HCT116 (cell line): ENCODE measurements at places on chromosomes 12 and 14.

DNA sequence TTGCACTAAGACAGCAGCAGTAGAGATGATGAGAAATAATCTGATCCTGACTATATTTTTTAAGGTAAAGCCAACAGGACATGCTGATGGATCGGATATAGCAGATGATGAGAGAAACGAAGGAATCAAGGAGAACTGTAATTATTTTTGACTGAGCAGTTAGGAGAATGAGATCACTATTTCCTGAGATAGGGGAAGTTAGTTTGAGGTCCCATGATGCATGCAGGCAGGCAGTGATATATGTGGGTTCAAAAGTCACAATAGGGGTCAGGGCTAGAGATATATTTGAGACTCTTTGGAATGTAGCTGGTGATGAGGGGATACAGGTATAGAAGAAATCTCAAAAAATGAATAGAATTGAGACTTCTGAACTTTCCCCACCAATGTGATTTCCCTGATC is 107.6 kb downstream of the GTF2A1 start:
- DNase-seq, result no peak

DNA sequence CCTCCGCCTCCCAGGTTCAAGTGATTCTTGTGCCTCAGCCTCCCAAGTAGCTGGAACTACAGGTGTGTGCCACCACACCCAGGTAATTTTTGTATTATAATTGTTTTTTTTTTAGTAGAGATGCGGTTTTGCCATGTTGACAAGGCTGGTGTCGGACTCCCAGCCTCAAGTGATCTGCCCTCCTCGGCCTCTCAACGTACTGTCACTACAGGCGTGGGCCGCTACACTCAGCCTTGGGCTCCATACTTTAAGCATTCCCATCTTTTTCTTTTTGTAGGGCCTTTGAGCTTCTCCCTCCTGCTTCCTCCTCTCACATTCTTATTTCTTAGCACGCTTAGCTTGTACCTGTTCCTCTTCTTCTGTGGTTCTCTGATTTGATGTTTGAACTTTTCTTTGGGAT is 62.8 kb downstream of the SERPINA3 start:
- no peak for DNase-seq

DNA sequence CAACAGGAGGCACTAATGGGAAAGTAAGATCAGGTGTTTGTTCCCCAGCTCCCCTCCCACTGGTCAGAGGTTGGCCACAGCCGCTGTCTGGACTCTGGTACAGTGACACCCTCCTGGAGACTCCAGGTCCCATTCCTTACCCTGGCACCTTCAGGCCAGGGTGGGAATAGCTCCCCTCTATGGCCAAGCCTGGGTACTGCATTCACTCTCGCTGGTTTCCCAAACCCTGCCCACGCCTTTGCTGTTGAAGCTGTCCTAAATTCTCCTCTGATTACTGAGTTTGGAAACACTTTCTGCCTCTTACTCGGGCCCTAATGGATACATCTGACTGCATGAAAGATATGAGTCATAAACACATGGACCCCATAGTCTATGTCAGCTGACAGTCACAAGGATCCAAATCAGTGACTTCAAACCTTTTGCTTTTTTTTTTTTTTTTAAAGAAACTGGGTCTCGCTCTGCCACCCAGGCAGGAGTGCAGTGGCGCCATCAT is 17.9 kb downstream of the HRK start:
- DNase-seq, result peak; percentile 54

DNA sequence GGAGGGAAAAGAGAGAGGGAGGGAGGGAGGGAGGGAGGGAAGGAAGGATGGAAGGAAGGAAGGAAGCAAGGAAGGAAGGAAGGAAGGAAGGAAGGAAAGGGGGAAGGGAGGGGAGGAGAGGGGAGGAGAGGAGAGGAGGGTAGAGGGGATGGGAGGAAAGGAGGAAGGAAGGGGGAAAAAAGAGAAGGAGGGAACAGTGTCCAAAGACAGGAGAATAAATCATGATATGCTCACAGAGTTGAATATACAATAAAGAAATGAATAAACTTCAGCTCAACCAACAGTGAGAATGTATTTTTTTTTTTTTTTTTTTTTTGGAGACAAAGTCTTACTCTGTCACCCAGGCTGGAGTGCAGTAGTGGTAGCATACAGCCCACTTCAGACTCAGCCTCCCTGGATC is 4.0 kb downstream of the OR6J1 start:
- no peak for DNase-seq

- DNase-seq, result no peak
These were observed 36.6 kb upstream of the SPPL3 start for GRCh38 chr12:120940799-120941198.

DNA sequence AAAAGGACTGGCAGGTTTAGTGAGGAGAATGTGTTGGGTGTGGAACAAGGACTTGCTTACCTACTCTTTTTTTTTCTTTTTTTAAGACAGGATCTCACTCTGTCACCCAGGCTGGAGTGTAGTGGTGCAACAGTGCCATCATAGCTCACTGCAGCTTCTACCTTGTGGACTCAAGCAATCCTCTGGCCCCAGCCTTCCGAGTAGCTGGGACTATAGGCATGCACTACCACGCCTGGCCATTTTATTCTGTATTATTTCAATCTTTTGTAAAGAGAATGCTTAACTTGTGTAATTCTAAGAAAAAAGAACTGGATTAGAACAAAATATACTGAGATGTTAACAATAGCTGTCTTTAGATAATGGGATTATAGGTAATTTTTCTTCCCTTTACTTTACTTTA is 1.9 kb upstream of the VRTN start:
- no peak for DNase-seq

DNA sequence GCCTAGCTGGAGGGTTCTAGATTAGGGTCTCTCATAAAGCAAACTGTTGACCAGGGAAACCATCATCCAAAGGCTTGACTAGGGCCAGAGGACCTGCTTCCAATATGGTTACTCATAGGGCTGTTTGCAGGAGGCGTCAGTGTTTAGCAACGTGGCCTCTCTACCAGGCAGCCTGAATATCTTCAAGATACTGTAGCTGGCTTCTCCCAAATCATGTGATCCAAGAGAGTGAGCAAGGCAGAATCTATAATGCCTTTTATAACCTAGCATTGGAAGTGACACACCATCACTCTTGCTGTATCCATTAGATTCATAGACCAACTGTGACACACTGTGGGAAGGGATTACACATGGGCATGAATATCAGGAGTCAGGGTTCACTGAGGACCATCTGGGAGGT is 17.3 kb downstream of the TPH2 start:
- DNase-seq, result no peak

DNA sequence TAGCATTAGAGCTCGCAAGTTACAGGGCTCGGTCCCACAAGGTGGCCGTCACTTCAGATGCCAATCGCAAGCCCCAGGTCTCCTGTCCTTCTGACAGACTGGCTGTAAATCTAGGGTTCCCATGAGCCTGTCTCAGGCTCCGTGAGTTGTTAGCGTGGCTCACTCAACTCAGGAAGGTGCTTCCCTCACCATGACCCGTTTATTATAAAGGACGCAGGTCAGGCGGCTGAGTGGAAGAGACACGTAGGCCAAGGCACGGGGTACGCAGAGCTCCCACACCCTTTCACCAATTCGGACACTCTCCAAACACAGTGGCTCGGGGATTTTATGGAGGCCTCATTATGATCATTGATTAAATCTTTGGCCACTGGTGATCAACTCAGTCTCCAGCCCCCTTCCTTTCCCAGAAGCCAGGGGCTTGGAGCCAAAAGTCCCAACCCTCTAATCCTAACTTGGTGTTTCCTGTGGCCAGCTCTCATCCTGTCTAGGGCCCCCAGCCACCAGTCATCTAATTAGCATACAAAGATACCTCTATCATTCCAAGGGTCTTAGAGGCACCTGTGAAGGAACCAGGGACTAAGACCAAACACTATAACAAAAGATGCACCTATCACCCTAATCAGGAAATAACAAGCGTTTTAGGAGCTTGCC is 25.8 kb upstream of the LRTM2 start:
- DNase-seq, result no peak

- no peak for DNase-seq
These were observed 260.5 kb downstream of the MSRB3 start for GRCh38 chr12:65539023-65539422.

DNA sequence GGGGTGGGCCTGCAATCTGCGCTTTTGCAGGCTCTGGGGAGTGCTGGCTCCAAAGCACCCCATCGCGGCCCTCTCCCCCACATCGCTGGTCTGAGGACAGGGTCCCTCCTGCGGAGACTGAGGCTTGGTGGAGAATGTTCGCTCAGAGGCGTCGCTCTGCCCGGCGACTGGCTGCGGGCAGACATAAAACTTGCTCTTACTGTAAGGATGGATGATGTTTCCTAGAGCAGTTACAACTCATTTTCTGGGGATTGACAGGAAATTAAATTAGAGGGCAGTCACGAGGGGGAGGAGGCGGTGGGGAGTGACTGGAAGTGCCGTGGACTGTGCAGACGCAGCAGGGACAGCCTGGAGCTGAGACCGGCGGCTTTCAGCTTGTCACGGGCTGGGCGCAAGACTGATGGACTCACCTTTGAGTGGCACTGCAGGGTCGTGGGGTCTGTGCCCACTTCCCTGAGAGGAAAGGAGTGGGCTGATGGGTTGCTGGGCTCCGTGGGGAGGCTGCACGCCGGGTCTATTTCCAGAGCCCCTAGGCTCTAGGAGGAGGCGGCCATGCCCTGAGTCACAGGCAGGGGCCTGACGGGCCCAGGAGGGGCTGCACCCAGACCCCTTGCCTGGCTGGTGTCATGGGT is 32.8 kb downstream of the NOC4L start:
- DNase-seq, result no peak

- no peak for DNase-seq
These were observed 20.0 kb upstream of the APPL2 start for GRCh38 chr12:105256011-105256410.

DNA sequence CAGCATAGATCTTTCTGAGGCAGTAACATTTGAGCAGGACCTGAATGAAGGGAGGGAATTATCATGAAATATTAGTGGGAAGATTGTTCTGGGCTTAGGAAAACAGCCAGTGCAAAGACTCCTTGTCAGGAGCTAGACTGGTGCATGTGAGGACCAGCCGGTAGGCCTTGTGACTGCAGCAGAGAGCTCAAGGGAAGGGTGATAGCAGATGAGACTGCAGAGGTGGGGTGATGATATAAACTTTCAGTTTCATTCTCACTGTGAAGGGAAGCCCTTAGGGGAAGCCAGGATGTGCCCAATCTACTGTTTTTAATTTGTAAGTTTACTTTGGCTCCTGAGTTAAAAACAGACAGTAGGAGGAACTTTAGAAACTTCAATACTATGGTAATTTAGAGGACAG is 12.4 kb downstream of the IL22 start:
- DNase-seq, result no peak

GRCh38 chr14:53386362-53386761 is 233.2 kb upstream of the DDHD1 start:
- DNase-seq, result no peak

- no peak for DNase-seq
These were observed 4.7 kb upstream of the TTC7B start for GRCh38 chr14:90820958-90821357.

GRCh38 chr12:105671720-105672119 is 341.2 kb downstream of the C12orf75 start:
- no peak for DNase-seq

- no peak for DNase-seq
These were observed 6.0 kb downstream of the STYX start for GRCh38 chr14:52735921-52736489.

- DNase-seq, result no peak
These were observed 958 bp downstream of the SPATS2 start for GRCh38 chr12:49368240-49368600.

GRCh38 chr14:69695322-69696203 is 71.4 kb upstream of the SRSF5 start:
- DNase-seq, result no peak

- no peak for DNase-seq
These were observed 8.1 kb downstream of the OR10G2 start for GRCh38 chr14:21626491-21627230.
